ENCODE measurements at places on chromosomes 13 and 19.

GRCh38 chr13:78993792-78994191 is 334.8 kb upstream of the OBI1 start:
- DNase-seq, result no peak

GRCh38 chr19:41599175-41599966 is 23.4 kb downstream of the CEACAM21 start:
- no peak for DNase-seq

DNA sequence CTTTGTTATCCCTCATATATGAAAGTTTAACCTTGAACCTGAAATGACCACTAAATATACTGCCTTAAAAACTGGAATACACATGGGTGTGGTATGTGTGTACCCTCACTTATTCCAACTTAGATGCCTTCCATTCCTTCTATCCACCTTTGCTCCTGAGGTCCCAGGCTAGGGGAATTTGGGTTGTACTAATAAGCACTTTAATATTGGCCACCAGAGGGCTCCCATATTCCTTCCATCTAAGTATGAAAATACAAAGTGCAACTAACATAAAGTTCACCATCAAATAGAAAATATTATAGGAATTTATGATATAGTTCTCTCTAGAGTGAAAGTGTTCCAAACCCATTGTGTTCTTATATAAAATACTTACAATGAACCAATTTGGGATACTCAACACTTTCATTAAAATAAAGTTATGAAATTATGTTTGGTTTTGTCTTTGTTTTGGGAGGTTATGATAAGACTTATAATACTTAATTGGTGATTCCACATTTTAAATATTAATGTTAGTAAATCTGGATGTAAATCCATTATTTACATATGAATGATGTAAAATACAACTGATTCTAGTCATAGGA is 62.3 kb downstream of the ITGBL1 start:
- peak; percentile 3 for DNase-seq

- DNase-seq, result no peak
Measured at GRCh38 chr19:31269425-31270127, 79.7 kb downstream of the TSHZ3 start.

- DNase-seq, result no peak
Measured at GRCh38 chr13:113638173-113638746, 19.7 kb downstream of the ATP4B start.

DNA sequence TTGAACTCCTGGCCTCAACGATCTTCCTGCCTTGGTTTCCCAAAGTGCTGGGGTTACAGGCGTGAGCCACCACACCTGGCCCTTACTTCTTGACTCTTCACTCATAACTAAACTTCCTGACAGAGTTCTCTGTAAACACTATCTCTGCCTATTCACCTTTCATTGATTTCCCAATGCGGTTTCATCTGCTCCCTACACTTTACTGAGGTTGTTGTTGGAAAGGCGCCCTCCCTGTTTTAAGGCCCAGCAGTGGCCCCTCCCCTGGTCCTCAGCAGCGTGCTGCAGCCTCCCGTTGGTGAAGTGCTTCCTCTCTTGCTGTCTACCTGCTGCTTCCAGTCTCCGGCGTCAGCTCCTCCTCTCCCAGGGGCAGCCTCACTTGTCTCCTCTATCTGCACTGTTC is 26.7 kb upstream of the CEBPA start:
- DNase-seq, result no peak

DNA sequence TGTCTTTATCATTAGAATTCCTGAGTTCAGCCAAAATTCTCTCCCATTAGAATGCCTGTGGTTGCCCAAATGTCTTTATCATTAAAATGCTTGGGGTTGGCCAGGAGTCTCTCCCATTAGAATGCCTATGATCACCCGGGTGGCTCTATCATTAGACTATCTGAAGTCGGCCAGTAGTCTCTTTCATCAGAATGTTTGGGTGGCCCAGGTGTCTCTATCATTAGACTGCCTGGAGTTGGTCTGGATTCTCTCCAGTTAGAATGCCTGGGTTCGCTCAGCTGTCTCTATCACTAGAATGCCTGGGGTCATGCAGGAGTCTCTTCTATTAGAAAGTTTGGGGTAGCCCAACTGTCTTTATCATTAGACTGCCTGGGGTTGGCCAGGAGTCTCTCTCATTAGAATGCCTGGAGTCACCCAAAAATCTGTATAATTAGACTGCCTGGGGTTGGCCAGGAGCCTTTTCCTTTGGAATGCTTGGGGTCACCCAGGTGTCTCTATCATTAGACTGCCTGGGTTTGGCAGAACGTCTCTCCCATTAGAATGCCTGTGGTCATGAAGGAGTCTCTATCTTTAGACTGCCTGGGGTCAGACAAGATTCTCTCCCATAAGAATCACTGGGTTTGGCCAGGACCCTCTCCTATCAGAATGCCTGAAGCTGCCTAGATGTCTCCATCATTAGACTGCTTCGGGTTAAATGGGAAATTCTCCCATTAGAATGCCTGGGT is 1478.3 kb downstream of the UQCRFS1 start:
- DNase-seq, result no peak

DNA sequence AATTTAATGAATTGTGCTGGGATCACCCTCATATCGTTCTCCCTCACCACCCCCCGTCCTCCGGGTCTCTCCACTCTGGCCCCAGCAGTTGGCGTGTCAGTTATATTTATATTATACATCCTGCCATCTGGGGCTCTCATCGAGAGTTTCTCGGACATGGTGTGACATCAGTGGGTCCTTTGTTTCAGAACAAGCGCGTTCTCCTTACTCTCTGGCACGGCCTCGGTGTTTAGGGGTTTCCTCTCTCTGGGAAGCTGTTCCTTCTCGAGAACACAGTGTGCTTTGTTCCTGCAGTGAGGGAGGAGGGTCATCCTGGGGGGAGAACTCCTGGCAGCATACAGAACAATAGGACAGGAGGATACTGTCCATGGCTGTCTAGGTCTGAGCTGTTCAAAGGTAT is 9.8 kb upstream of the MCF2L start:
- no peak for DNase-seq

GRCh38 chr19:7294558-7295212 is 471 bp upstream of the INSR start:
- peak; percentile 40 for DNase-seq

DNA sequence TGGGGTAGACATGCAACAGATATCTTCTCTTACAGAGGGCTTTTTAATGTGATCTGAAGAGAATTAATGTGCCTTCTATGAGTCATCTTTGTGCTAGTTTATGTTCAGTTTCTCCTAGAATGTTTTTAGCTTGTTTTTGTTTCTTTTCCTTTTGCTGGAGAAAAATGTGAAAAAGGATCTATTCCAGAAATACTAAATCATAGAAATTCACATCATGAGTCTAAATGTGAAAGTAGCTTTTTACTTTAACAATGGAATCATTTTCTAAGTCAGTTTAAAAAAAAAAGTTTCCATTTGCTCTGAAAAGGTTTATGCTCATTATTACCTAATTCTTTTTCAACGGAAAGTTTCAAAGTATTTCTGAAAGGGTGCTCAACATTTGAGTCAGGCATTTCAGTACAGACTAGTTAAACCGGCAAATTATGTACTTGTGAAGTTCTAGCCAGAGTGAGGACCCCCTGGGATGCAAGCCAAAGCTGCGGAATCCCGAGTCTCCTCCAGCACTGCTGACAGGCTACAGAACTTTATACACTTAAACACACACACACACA is 72.9 kb downstream of the SPATA13 start:
- DNase-seq, result peak; percentile 26

- no peak for DNase-seq
Measured at GRCh38 chr13:45195421-45195820, 5.4 kb downstream of the KCTD4 start.

- DNase-seq, result no peak
Measured at GRCh38 chr19:51139299-51140014, 2.6 kb upstream of the SIGLEC7 start.

DNA sequence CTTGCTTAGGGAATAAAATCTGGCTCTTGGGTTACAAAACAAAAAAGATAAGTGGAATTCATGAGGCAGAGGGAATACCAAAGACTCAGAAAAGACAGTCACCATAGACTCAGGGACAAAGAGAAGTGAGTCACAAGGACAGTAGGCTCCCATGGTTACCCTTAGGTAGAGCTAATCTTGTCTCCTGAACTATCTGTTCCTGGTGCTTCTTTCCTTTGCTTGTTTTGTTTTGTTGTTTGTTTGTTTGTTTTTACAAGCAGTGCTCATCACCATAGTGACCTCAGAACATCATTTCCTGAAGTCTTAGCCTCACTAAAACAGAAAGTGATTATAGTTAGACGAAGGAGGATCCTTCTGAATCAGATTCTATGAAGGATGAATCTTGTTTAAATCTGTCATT is 142.3 kb upstream of the SOX21 start:
- no peak for DNase-seq

DNA sequence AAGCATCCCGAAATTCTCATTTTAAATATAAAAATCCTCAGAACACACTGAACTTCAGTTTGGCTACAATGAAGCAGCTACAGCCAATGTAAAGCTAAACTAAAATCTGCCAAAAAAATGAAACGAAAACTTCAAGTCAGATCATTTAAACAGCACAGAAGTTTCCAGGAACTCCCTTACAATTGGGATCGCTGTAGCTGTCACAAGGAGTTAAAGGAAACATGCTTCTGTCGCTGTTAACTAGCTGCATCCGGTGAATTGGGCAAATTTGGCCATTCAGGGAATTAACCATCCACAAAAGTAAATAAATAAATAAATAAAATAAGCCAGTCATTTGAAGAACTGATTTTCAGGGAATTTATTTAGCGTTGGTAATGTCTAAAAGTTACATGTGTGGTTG is 77.0 kb upstream of the PEG3 start:
- DNase-seq, result no peak

DNA sequence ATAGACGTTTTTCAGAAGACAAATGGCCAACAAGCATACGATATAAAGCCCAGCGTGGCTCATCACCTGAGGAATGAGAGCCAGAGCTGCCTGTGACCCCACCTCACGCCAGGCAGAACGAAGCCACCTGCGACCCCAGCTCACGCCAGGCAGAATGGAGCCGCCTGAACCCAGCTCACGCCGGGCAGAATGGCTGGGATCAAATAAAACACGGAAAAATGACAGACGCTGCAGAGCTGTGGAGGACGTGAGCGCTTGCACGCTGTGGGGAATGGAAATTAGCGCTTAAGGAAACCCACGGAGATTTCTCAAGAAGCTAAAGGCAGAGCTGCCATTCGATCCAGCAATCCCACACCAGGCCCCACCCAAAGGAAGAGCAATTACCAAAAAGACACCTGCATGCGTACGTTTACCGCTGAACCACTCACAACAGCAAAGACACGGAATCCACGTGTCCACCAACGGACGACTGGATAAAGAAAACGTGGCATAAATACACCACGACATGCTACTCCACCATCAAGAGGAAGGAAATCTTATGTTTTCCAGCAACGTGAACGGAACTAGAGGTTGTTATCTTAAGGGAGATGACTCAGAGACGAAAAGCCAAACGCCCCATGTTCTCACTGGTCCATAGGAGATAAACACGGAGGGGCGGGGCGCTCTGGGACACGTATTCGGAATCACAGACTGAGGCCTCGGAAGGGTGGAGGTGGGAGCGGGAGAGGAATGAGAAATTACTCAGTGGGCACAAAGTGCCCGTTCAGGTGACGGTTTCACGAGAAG is 30.7 kb upstream of the C13orf46 start:
- DNase-seq, result no peak

DNA sequence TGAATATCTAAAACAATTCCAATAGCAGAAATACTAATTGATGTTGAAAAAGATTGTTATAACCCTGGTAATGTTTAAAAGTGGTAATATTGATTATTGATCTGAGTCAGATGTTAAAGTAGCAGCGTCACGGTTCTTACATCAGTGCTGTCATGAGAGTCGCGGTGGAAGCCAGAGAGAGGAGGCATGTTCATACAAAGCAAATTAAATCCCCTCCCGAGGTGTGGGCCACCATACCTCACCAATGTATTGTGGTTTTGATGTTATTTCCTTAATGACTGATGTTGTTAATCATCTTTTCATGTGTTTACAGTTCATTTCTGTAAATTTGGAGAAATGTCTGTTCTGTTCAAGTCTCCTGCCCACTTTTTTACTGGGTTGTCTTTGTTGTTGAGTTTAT is 11.2 kb downstream of the ZNF317 start:
- no peak for DNase-seq

- DNase-seq, result no peak
Measured at GRCh38 chr13:48319531-48320398, 16.2 kb downstream of the RB1 start.

DNA sequence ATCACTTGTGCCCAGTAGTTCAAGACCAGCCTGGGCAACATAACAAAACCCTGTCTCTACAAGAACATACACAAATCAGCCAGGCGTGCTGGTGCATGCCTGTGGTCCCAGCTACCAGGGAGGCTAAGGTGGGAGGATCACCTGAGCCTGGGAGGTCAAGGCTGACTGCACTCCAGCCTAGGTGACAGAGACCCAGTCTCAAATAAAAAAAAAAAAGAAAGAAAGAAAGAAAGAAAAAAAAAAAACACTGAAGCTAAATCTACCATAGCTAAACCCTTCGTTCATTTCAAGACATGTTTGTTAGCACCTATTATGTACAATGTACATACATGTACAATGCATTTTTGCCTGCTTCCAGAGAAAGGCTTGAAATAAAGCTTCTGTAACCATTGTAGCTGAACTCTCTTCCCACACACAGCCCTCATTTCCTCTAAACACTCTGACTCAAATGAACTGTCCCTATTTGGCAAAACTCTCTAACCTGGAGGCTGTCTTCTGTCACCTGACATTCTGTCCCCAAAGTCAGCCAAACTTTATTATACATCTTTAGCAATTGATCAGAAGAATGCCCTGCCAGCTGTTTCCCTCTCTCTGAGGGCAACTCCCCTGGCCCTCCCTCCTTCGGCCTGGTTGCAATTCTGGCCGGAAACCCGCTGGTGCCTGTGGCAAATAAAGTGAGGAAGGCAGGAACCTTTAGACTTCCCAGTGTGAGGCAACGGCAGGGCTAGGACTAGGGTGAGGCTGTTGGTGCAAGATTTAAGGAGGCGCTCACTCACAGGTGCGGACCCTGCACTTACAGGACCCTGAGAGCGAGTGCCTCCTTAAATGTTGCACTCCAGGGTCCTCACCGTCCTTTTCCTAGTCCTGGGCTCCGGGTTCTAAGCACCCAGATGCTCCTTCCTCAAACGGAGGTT is 1.8 kb downstream of the ETHE1 start:
- DNase-seq, result no peak

DNA sequence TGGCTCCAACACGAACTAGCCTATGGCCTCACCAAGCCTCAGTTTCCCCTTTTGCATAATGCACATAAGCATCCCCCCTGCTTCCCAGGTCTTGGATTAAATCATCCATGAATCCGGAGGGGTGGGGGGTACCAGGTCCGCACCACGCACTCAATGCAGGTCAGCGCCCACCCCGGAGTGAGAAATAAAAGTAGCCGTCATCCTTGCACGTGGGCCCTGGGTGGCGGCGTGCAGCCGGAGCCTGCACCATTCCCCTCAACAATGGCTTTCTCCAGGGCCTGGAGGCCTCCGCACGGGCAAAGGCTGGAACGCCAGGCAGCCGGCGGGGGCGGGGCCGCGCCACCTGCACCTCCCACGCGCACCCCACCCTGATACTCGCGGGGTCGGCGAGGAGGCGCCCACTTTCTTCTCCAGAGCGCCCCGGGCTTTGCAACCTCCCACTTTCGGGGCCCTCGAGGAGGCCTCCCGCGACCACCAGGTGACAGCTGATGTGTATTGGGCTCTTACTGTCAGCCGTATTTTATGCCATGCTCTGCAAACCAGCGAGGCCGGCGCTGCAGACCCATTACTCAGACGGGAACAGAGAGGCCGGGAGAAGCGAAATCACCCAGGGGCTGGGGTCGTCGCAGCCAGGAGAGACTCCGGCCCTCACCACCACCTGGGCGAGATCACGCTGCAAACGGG is 767 bp upstream of the GADD45B start:
- peak; percentile 43 for DNase-seq

All from HEK293T (cell line).